ENCODE measurements at places on chromosomes 11 and 22.
A peak's percentile ranks its signal among the peaks of the same experiment; 100 is the strongest.

DNA sequence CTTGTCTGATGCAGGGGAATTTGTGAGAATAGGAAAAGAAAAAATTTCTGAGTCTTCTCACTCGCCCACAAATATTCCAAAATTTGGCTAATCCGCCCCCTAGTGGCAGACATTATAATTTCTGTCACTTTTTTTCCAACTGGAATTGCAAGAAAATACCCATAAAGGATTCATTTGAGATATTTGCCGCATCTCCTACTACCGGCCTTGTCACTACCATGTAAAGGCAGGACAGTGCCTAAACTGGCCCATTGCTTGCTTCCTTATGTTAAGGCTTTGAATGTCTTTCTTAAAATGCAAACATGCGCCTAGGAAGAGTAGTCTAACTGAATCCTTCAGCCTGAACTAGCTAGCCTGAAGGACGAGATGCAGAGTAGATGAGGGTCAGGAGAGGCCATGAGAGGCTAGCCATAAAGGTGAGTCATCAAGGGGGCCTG, 9.3 kb upstream of the CEP295 start:
- no peak for DNase-seq

DNA sequence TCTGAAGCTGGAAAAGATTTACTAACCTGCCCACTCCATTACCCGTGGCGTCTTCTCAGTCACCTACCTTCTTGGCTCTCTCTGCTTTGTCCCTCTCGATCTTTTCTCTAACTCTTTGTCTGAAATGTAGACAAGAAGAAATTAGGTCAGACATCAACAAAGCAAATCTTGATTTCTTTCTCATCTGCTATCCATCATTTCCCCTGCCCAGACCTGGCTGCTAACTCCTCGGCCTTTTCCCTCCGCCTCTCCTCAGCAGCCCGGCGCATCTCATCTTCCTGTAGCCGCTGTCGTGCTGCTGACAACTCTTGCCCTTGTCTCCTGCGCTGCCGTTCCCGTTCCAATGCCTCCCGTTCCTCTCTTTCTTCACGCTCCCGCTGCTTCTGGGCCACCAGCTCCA, 1.2 kb downstream of the UBXN1 start:
- DNase-seq = no peak

DNA sequence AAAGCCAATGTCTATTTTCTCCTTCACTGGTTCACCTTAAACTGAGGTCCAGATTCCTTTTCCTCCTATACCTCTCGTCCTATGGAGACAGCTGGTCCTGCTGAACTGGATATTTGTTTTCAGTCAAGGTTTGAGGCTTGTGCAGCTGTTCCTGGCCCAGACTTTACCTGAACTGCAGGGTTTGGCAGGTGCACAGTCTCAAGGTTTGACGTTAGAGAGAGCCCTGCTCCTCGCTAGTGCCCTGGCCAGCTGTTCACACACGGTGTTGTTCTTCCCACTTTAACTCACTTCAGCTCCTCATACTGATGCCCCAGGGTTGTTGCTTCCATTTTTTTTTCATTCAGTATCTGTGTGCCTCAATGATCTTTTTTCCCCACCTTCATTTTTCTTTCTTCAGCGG, 74.0 kb upstream of the TTC12 start:
- DNase-seq = no peak

- no peak for DNase-seq
These were observed 427.4 kb upstream of the CADM1 start for GRCh38 chr11:115931548-115932083.

- no peak for DNase-seq
These were observed 136.4 kb downstream of the CCDC81 start for GRCh38 chr11:86511086-86511551.

DNA sequence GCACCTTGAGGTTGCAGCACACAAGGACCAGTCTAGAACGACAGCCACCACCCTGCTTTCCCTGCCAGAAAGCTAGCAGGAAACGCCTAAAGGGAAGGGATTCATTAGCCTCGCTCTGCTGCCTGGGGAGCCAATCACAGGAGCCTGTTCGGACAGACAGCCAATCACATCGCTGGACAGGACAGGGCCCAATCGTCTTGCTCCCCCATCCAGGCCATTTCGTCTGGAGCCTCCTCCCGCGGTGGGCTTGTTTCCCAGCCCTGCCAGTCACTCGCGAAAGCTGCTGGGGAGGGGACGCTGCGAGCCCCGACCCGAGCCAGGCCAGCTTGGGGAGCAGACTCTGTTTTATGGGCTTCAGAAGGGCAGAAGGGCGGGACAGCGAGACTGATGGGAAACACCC, 79.8 kb upstream of the NCAM1 start:
- peak; percentile 82 for DNase-seq

- DNase-seq = no peak
These were observed 55.2 kb downstream of the PPFIBP2 start for GRCh38 chr11:7569044-7569443.

- DNase-seq = no peak
These were observed 544.6 kb downstream of the CNTN5 start for GRCh38 chr11:99565333-99565732.

- no peak for DNase-seq
These were observed 17.4 kb downstream of the SGSM3 start for GRCh38 chr22:40387746-40388145.

DNA sequence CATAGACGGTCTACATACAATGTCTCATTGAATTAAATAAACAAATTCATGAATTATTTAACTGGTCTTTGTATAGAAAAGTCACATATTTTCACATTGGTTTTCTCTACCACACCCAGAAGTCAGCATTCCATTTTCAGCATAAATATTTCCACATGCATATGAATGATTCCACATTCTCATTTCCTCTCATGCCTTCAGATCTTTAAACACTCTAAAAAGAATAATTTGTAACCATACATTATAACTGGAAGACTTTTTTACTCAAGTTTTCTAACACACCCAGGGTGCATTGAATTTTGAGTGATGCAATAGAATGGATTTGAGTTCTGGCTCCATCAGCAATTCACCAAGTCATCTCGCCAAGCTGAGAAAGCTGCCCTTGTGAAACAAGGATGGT, 501.8 kb upstream of the TENM4 start:
- no peak for DNase-seq

DNA sequence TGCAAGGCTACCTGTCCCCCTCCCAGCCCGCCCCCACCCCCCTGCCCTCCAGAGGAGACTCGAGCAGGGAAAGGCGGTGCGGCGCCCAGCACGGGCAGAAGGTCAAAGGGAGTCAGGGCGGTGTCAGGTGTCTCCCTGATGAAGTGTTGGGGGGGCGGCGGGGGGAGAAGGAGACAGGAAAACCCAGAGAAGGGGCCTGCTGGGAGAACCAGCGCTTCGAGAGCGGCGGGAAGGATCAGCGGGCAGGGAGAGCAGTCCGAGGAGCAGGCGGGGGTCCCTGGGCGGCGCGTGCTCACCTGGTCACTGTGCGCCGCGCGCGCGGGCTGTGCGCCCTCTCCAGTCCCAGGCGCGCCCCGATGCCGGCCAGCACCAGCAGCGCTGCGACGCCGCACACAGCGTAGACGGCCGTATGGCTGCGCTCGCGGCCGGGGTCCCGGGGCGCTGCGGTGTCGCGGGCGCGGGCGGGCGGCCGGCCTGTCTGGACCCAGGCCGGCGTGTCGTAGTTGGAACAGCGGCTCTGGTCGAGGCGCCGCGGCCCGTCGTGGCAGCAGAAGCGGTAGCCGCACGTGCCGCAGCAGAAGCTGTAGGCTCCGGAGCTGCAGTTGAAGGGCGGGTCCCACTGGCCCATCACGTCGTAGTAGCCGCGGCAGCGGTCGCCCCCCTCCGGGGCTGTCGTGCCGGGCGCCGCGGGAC, 886 bp downstream of the SHISA8 start:
- DNase-seq = no peak

DNA sequence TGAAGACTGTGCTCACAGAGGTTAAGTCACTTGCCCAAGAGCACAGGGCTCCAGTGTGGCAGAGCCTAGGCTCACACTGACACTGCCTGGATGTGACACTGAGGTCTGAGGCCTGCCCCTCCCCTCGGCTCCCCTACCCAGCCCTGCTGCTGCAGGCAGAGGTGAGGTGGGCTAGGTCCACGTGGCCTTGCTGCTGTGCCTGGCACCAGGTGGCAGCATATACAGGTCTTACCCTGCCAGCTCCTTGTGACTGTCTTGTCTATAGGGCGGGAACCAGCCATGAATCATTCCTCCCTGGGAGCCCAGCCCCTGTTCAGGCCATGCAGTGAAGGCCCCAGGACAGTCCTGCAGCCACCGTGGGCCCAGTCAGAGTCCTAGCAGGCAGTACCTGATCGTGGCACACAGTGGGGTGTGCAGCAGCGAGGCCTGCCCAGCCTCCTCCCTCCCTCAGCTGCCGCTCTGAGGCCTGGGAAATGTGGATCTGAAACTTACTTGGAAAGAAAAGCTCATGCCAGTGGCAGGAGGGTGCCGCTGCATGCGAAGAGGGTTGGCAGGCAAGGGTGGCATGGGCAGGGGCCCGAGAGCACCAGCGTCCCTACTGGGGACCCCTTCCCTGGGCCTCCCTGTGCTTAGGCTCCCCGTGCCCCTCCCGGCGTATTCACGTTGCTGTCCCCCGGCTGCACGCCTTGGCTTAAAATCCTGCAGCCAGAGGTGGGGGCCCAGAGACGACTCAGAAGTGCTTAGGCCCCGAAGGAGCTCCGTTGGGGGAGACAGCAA, 1.2 kb upstream of the CERK start:
- DNase-seq = no peak

DNA sequence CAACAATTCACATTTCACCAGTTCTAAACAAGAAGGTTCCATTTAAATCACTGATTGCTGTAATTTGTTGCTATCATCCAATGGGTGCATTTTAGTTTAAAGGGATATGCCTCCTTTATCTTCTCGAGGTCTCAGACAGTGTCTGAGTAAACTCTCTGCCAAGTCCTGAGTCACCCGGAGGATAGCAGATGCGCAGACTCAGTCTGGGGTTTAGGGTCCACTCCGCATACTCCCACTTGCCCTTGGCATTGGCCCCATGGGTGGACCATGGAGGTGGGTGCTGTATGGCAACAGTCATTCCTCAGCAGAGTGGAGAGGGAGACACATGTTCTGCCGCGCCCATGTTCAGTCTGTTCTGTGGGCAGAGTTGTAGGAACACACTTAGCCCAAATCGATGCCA, 65.4 kb upstream of the CRTAM start:
- no peak for DNase-seq

GRCh38 chr22:38716271-38716670, 10.5 kb downstream of the GTPBP1 start:
- DNase-seq = no peak

- no peak for DNase-seq
These were observed 4.4 kb downstream of the HPS4 start for GRCh38 chr22:26479043-26479791.

- no peak for DNase-seq
These were observed 32.7 kb upstream of the GLYATL1B start for GRCh38 chr11:59053387-59053786.

GRCh38 chr11:59216641-59217564, 4.2 kb upstream of the MPEG1 start:
- DNase-seq = no peak

GRCh38 chr11:95121698-95122097, 32.1 kb downstream of the ENDOD1 start:
- DNase-seq = peak; percentile 26
